ENCODE measurements at places on chromosomes 13 and 19.

GRCh38 chr13:49806126-49806536 is 13.6 kb upstream of the KPNA3 start:
- DNase-seq = no peak

DNA sequence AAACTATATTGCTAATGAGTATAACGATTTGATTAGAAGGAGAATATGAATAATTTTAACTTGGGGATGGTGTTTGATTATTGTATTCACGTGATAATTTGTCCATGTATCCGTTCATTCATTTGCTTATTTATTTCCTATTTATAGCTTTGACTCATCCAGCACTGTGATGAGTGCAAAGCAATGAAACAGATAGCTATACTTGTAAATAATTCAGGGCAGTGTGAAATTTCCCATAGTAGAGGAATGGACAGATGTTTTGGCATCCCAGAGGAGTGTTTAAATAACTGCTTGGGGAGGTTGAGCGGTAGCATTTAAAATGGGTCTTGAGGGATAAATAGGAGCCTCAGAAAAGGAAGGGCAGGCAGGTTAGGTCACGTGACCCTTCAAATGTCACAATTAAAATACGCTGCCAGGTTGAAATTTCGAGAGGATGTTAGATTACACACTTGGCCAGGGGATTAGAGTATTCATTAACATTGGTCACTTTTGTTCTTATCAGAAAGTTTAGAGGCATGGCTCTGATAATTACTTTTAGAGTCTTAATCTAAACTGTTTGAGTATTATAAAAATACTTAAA is 14.7 kb downstream of the FGF9 start:
- DNase-seq = no peak

- DNase-seq = no peak
These were observed 2.6 kb downstream of the IL12RB1 start for GRCh38 chr19:18083929-18084684.

DNA sequence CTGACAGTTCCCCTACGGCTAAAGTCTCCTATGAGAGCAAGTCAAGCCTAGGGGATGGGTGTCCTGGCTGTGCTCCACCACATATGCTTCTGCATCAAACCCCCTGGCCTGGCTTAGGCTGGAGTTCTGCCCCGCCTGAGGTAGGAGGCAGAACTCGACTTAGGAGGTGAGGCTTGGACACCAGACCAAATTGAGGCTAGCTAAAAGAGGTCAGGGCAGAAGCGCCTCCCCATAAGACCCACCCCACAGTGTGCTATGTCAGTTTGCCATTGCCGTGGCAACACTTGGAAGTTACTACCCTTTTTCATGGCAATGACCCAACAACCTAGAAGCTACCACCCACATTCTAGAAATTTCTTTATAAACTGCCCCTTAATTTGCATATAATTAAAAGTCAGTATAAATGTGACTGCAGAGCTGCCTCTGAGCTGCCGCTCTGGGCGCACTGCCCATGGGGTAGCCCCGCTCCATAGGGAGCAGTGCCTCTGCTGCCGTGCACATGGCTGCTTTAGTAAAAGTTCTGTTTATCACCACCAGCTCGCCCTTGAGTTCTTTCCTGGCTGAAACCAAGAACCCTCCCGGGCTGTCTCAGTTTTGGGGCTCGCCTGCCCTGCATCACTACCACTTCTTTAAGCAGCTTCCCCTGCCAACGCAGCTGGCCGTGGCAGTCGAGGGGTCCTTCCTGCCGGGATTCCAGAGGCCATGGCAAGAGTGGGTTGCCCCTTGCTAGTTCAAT is 20.2 kb downstream of the AP1M1 start:
- no peak for DNase-seq

DNA sequence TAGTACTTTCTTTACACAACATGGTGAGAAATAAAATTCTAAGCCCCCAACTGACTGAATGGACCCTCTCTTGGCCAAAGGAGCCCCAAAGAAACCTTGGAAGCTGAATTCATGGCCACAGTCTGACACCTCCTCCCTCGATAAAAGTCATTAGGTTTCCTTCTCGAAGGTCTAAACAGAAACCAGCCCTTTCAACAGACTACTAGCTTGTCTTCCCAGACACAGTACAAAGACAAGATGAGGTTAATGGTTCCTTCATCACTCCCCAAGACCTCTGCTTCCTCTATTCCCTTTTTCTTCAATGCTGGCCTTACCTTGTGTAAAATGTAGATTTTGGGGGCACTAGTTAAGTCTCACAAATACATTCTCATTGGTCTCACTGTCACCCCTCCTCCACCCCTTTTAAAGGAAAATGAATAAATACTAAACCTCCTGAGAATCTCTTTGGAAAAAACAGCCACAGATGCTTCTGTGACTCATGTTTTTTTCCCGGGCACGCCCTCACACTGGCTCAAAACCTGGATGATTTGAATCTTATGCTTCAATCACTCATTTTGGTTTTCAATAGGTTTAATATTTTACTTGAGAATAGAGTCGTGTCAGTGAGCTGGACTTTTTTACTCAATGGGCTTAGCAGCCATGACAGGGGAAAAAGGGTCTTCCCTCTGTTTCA is 65.8 kb upstream of the MED4 start:
- DNase-seq = no peak

DNA sequence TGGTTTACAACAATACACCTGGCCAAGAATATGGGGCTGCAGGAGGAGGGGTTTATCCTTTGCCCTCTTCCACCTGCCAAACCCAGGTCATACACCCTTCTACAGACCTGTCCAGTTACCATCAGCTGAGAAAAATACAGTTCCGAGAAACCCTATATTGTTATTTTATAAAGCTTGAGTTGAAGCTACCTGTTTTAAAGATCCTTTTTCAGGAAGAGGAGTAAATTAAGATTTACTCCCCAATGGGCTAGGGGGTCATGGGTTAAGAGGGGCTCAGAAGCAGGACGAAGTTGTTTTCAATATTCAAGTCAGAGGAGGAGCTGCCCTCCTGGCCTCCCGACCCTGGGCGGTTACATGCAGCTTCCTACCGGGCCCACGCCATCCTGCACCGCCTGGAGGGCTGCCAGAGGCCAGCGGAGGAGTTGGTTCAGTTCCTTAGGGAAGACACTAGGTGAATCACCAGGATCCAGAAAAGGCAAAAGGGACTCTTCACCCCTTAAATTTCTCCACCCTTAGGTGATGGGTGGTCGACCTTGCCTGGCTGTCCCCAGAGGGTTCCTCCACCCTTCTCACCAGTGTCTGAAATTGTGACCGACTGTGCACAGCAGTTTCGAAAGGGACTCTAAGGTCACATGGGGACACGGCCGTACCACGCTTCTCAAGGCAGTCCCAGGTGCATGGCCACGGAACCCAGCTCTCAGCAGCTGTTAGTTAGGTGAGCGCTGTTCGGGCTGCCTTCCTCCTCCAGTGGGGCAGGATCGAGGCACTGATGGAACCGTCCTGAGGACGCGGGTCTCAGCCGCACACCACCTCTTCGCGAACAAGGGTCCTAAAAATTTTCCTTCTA is 1.2 kb downstream of the GJB2 start:
- no peak for DNase-seq

GRCh38 chr19:5641171-5641570 is 18.3 kb downstream of the SAFB start:
- no peak for DNase-seq

DNA sequence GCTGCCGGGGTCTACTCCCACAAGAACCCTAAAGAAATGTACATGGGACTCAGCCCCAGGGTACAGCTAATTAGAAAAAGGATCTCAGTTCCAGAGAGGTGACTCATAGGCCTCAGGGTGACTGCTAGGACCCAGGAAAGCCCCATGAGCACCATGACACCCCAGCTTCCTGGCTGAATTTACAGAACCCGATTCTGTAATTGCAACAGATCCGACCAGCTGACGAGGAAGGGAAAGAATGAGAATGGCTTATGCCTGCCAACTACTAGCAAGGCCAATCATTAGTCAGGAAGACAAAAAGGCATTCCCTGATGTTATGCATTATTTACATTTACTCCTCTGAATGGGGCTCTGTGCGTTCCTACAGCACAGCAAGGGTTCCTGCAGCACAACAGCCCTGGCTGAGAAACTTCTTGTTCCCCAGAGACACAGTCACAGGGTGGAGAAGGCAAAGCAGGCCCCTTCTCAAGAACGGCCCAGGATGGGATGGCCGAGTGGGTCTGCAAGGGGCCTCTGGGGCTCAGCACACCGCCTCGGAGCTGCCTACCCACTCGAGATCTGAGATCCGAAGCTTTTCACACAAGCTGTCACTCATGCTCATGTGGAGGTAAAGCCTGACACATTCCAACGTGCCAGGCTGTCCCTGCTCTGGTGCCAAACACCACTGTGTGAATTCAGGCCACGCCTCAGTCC is 27.2 kb downstream of the PBX4 start:
- DNase-seq = peak; percentile 29

DNA sequence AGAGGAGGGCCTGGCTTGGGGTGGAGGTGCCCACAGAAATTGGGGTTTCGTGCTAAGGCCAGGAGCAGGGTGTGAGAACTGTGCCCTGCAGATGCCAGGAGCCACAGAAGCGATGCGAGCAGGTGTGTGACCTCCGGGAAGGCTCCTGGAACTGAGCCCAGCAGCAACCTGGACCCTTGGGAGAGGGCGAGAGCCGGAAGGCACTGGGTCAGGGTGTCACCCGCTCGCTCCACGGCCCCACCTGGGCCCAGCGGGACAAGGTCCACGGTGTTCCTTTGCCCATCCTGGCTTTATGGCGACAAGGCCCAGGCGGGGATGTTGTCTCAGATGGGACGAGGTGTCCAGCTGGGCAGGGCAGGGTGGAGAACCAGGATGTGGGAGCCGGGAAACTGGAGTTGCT is 4.2 kb downstream of the MISP start:
- no peak for DNase-seq

DNA sequence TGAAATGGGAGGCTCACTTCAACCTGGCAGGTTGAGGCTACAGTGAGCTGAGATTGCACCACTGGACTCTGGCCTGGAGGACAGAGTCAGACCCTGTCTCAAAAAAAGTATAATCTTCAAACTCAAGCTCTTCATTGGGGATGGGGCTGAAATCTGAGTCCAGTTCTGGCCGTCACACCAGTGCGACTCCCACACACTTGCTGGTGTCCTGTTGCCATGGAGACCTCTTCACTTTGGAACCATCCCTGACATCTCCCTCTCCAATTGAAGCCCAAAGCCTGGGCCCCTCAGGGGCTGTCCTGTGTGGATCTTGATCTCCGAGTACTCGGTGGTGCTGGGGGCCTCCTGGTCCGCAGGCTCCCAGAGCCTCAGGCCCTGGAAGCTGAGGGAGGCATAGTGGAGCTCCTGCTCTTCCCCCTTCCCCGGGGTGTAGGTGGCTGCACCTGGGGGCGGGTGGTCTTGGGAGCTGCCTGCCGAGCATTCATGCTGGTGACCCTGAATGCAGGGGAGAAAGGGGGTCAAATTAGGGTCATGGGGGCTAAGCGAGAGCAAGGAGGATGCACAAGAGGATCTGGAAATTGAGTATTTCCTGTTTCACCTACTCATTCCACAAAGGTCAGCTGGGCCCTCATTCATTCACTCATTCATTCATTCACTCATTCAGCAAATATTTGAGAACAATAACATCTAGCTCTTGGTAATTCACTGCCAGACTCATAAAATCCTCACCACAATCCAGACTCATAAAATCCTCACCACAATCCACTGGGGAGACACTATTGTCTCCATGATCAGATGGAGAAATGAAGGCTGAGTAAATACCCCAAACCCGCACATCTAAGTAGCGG is 11.0 kb downstream of the SIGLEC11 start:
- no peak for DNase-seq

GRCh38 chr13:40207001-40207478 is 459.4 kb downstream of the FOXO1 start:
- no peak for DNase-seq

DNA sequence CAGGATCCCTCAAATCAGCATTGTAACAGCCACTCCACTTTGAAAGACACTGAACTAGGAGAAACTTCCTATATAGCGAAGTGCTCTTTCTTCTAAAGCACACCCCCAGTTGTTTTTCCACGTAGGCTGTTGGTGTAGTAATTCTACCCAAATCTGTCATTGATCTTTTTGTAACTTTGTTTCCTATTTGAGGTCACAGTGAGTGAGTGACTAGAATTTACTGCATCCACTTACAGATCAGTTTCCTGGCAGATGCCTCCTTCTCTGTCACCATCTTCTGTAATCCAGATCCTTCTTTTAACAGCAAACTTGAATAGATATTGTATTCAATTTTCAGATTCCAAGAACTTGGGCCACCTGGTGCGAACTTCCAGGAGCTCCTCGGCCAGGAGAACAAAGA is 15.3 kb downstream of the ZAR1L start:
- DNase-seq = no peak

GRCh38 chr13:48493851-48494250 is 39.0 kb downstream of the RCBTB2 start:
- no peak for DNase-seq

- DNase-seq = no peak
These were observed 249.6 kb downstream of the TSHZ3 start for GRCh38 chr19:31099515-31100205.

DNA sequence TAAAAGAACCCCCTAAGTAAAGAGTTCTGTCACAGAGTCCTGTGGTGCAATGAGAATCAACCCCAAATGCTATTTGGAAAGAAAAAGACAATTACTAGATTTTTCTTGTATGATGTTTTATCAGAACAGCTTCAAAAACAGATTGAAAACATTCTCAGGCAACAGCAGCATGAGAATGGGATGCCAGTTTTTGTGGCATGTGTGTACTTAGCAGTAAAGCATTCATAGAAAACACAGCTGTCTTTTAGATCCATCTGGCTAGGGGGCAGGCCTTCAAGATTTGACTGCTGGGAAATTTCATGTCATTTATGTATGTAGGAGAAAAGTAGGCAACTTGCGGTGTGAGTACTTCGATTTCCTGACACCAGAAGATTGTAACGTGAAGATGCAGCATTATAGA is 170.5 kb upstream of the HTR2A start:
- DNase-seq = no peak

GRCh38 chr19:38402967-38403674 is at the start of gene FAM98C:
FAM98C (plus strand) TSS chr19:38403093; CDS start chr19:38403154, 61 bp downstream.
- peak; percentile 98 for DNase-seq

DNA sequence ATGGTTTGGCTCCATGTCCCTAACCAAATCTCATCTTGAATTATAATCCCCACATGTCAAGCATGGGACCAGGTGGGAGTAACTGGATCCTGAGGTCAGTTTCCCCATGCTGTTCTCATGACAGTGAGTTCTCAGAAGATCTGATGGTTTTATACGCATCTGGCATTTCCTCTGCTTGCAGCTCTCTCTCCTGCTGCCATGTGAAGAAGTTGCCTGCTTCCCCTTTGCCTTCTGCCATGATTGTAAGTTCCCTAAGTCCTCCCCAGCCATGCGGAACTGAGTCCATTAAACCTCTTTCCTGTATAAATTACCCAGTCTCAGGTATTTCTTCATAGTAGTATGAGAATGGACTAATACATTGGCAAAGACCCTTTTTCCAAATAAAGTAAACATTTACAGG is 96.8 kb downstream of the TSHZ3 start:
- no peak for DNase-seq

DNA sequence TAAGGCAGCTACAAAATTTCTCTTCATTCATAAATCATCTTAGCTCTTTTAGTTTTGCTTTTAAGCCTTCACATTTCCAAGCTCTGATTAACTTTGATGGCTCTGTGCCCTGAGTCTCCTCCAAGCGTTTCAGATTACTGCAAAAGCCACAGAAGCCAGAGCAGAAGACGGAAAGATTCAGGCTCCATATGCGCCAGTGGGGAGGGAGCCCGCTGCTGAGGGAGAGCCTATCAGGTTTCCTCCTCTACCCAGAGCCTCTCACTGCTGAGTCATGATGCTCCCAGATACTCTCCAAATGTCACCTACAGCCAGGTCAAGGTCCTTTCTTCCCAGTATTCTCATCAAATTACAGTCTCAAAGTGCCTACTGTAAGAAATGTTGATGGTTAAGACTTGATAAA is 193.6 kb downstream of the RAP2A start:
- DNase-seq = no peak

- no peak for DNase-seq
These were observed 38.8 kb downstream of the ARHGEF7 start for GRCh38 chr13:111153977-111154332.
